Activated T-cell treated with anti-CD3 and anti-CD28 coated beads for 4 hours (primary cell): ENCODE measurements at places on chromosomes 4 and X.

DNA sequence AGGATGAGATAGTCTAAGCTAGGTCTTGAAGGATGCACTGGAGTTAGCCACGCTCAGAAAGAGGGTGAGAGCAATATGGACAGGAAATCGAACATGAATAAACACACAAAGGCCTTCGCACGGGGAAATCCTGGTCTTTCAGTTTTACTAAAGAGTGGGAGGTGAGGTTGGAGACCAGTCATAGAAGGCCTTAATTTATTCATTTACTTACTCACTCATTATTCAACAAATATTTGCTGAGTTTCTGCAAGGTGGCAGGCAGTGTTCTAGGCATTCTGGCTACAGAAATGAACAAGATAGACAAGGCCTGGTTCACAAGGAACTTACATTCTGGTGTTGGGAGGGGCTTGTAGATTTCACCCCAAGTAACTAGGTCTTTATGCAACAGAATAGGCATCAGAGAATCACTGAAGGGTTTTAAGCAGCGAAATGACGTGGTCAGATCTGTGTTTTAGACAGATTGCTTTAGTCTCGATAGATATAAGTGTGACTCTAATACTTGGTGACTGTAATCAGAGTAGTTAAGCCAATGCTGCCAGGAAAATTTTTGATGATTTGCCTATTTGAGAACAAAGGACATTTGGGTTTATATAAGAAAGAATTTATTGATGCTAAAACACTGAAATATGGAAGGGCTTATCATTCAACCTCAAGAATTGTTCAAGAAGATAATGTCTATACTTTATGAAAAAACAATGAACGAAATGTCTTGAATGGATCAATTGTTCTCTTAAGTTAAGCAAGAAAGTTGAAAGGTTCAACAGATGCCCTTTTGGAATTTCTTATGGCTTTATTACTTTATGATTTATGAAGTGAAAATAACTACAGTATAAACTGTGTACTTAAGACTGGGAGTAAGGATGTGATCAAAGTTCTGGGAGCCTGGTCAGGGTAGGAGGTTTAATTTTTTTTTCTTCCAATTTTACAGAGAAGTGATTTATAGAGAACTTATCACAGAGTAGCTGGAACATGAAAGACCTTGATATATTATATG lies 184.4 kb upstream of the CASK start:
- DNase-seq, result no peak

GRCh38 chr4:18155067-18156041 lies 133.8 kb upstream of the LCORL start:
- DNase-seq, result no peak

- DNase-seq, result no peak
Observed at GRCh38 chr4:53313510-53313909, 52.4 kb downstream of the SCFD2 start.

DNA sequence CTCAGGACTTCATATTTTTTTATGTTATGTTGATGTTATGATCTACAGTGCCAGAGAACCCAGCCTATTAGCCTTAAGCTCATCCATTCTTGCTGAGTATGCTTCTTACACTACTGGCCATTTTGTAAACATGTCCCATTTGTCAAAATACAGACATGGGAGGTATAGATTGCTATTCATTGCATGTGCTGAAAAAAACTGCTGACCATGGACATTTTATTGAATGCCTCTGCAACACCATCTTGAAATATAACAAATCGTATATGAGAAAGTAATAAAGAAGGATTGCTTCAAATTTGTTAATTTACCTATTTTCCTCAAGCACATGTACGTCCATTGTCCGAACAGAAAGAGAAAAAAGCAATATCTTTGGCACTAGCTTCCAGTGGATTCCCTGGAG lies 91.5 kb upstream of the FAM47A start:
- DNase-seq, result no peak

- DNase-seq, result no peak
Observed at GRCh38 chrX:153600921-153601320, 2.0 kb upstream of the CCNQ start.

GRCh38 chr4:181176306-181176705 lies 1066.9 kb upstream of the TENM3 start:
- DNase-seq, result no peak
